ENCODE measurements at places on chromosomes 1 and 21. TPM values are rescaled to one million over a fixed set of nuclear protein-coding genes. Genes with fewer than 3 reads are reported as not detected.

DNA sequence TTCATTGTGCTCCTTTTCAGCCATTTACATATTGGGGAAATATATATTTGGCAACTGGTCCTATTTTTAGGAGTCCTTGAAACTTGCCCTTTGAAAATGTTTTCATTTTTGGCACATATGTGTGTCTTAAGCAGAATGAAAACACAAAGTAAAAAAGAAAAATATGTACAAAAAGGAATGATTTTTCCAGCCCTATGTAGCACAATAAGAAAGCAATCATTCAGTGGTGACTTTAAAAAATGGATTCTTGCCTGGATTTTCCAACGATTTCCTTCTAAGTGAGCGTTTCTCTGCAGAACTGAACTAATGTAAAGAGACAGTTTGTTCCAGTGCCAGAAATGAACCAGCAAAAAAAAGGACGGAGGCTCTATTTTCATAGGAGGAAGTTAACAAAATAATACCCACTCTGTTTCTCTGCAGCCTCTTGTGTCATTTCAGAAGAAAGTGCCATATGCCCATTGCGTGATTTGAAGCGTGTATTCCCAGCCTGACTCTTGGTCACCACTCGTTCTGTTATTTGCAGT, 340.1 kb downstream of the SETD4 start:
- H3K27me3 ChIP-seq, result no peaks in the 10 kb centered on the region
- no peaks in the 10 kb centered on the region for H3K4me1 ChIP-seq
- no peaks in the 10 kb centered on the region for H3K36me3 ChIP-seq

GRCh38 chr1:90122654-90123340, 127.9 kb downstream of the ZNF326 start:
- no peaks in the 10 kb centered on the region for H3K4me1 ChIP-seq
- no peak for DNase-seq
- no peak overlapping the region for H3K27ac ChIP-seq
- no peaks in the 10 kb centered on the region for H3K27me3 ChIP-seq
- H3K36me3 ChIP-seq, result no peaks in the 10 kb centered on the region

The NPHS2 gene
- total RNA-seq, result not detected

- no peak for DNase-seq
- H3K4me1 ChIP-seq, result no peaks in the 10 kb centered on the region
- no peak overlapping the region for H3K4me3 ChIP-seq
- no peaks in the 10 kb centered on the region for H3K36me3 ChIP-seq
- H3K27me3 ChIP-seq, result no peaks in the 10 kb centered on the region
- no peak overlapping the region for H3K27ac ChIP-seq
Observed at GRCh38 chr1:115495625-115496024, 146.1 kb upstream of the VANGL1 start.

DNA sequence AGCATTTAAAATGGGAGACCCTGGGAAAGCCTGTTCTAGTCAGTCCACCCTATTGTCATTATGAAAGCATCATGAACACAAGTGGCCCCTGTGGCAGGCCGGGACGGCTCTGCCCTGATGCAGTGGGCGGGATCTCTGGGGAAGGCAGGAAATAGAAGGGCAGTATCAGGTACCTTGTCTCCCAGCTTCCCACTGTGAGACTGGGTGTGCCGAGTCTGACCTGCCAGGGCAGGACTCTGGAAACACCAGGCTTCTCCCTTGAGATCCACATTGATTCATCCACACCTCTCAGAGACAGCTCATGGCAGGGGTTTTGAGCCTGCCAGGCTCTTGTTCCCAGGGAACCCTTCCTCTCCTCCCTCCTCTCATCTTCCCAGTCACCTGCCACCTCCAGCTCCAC, 24.5 kb upstream of the GNPAT start:
- H3K27ac ChIP-seq, result no peak overlapping the region
- H3K4me3 ChIP-seq, result no peak overlapping the region
- no peak for DNase-seq
- H3K36me3 ChIP-seq, result no peaks in the 10 kb centered on the region
- H3K4me1 ChIP-seq, result peaks cover 2% of the 10 kb centered on the region

- no peaks in the 10 kb centered on the region for H3K27me3 ChIP-seq
- DNase-seq, result no peak
- H3K4me3 ChIP-seq, result no peak overlapping the region
- H3K36me3 ChIP-seq, result no peaks in the 10 kb centered on the region
- H3K27ac ChIP-seq, result peak overlapping the region; percentile 57
- no peaks in the 10 kb centered on the region for H3K4me1 ChIP-seq
Observed at GRCh38 chr1:209705033-209705598, 470 bp downstream of the HSD11B1 start.

DNA sequence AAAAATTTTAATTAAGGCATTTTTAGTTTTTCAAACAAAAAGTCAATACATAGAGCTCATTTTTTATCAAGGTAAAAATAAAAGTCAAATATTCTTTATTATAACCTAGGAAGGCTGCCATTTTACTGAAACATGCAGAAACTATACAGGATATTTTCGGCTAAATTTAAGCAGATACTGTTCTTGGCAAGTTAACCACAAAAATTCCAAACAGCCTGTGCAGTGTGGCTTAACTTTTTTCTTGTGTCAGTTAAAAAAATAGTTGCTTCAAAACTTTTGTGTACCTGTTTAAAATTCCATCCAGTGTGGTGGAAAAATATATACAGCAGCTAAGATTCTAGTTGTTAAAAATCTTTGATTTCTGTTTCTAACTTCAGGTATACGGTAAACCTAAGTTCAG, 135.0 kb downstream of the ATP5PO start:
- H3K36me3 ChIP-seq, result no peaks in the 10 kb centered on the region
- H3K4me1 ChIP-seq, result no peaks in the 10 kb centered on the region
- H3K4me3 ChIP-seq, result no peak overlapping the region
- H3K27ac ChIP-seq, result no peak overlapping the region
- DNase-seq, result no peak

DNA sequence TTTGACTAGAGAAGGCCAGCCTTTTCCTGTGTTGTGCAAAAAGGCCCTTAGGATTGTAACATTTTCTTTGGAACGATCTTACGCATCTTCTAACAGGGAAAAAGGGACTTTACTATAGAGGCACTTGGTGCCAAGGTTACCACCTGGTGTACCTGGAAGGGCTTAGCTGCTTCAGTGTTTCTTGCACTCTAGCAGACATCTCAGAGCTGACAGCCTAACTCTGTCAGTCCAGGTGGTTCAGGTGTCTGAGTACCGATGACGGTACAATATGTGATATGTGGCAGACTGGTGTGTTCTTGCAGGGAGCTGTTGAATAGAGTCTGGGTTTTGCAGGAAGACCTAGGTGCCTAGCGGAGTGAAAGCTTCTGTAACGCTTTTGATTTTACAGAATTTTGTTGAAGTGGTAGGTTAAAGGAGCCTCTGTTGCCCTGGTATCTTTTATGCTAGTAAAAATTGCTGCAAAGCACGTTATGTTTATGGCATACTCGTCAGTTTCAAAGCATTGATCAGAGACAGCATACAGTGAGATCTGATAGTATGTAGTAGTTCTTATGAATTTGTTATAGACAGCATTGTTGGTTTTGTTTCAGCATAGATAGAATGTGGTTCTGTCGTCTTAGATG, 1.4 kb downstream of the MAGI3 start:
- no peaks in the 10 kb centered on the region for H3K36me3 ChIP-seq

The TSTD1 gene
- total RNA-seq, result 143 TPM

GRCh38 chr1:95778217-95778616, 544.2 kb downstream of the RWDD3 start:
- no peak for DNase-seq
- no peaks in the 10 kb centered on the region for H3K4me1 ChIP-seq
- H3K27ac ChIP-seq, result no peak overlapping the region
- no peaks in the 10 kb centered on the region for H3K36me3 ChIP-seq
- no peaks in the 10 kb centered on the region for H3K27me3 ChIP-seq

The UBL4B gene
- not detected for total RNA-seq

The ZNF648 gene
- not detected for total RNA-seq
